MM.1S (cell line): ENCODE measurements at places on chromosomes 11 and 22.

DNA sequence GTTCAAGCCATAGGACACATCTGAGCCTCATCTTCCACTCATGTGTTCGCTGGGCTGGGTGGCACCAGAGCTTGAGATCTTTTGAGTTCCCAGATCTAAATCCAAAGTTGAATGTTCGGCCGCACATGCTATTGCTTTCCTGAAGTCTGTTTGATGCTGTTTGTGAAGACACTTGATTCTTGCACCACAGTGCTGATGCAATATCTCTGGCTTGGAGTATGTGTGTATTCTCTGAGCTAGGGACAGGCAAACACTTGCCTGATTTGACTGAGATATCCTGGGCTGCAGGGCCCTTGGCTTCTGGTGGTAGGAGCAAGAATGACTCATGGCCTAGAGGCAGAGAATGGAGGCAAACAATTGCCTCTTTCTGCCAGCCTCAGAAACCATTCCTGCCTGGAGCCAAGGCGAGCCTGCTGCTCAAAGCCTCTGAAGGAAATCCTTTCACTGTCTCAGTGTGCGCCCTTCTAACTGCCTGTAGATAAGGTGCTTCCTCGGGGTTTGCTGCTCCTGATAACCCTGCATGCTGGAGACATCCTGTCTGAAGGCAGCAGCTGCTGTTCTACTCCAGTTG is 73.0 kb downstream of the CYB5R2 start:
- no peak for DNase-seq

GRCh38 chr22:46111645-46112306 is 38.5 kb upstream of the PPARA start:
- DNase-seq, result no peak

GRCh38 chr22:44659140-44659539 is 42.9 kb upstream of the PRR5 start:
- DNase-seq, result no peak

- DNase-seq, result no peak
Measured at GRCh38 chr11:67581469-67581868, 2.1 kb upstream of the GSTP1 start.

DNA sequence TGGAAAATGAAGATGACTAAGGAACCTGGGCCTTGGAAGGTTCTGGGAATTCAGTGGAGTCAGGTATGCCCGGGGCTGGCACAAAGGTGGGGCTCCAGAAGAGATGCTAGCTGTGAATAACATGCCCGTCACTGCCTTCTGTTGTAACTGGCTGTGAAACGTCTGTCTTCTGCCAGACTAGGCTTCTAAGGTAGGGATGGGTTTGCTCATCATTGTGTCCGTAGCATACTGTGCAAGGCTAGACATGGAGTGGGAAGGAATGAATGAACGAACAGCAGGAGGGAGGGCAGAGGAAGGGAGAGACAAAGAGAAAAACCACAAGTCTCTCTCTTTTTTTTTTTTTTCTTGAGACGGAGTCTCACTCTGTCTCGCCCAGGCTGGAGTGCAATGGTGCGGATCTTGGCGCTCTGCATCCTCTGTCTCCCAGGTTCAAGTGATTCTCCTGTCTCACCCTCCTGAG is 327.4 kb downstream of the MN1 start:
- no peak for DNase-seq

GRCh38 chr11:1770528-1770927 is 6.8 kb upstream of the CTSD start:
- no peak for DNase-seq

GRCh38 chr11:94882931-94883330 is 90.4 kb downstream of the CWC15 start:
- DNase-seq, result no peak

- DNase-seq, result no peak
Measured at GRCh38 chr22:45880716-45881523, 96.0 kb downstream of the WNT7B start.

GRCh38 chr11:103581760-103582159 is 454.7 kb upstream of the DDI1 start:
- no peak for DNase-seq

DNA sequence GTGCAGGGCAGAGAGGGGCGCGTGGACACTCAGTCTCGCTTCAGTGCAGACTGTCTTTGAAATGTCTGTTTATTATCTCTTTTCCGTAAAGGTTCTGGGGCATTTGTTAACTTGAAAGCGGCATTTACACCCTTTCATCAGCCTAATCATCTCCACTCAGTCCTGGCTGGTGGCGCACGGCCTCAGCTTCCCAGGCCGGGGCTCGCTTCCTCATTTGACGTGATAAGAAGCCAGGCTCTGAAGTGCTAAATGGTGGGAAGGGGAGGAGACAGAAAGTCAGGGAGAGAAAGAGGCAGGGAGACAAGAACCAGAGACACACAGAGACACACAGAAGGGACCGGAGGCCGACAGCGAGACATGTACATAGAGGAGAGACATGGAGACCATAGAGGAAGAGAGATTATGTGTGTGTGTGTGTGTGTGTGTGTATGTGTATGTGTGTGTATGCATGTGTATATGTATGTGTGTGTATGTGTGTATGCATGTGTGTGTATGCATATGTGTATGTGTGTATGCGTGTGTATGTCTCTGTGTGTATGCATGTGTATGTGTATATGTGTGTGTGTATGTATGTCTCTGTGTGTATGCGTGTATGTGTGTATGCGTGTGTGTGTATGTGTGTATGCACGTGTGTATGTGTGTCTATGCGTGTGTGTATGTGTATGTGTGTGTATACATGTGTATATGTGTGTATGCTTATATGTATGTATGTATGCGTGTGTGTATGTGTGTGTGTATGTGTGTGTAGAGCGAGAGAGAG is 101.5 kb downstream of the ST3GAL4 start:
- DNase-seq, result no peak

- DNase-seq, result no peak
Measured at GRCh38 chr11:36388951-36389350, 92.9 kb downstream of the PRR5L start.

GRCh38 chr11:31820438-31820818 is 9.3 kb upstream of the PAX6 start:
- DNase-seq, result no peak

DNA sequence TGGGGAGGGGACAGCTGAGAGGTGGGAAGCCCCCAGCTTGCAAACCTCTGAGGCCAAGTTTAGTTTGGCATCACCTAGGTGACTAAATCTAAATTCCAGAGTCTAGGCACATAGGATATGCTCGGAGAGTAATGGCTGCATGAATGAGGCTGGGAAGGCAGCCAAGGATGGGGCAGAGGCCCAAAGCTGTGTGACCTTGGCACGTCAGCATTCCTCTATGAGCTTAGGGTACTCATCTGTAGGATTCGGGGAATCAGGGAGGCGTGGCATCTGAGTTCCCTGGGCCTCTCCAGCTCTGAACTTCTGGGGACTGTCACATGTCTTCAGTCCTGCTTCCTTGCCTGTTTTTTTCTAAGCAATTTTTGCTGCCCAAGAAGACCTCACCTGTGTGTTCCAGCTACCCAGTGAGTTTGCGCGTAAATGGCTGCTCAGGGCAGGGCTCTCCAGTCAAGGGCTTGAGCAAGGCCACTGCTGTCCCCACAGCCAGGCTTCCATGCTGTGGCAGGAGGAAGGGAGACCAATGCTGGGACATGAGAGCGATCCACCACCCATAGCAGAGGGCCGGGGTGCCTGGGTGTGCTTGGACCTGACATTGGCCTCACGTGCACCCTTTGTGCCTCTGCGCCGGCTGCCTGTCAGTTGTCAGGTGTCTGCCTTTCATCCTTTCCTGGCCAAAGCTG is 13.9 kb downstream of the DAGLA start:
- no peak for DNase-seq

DNA sequence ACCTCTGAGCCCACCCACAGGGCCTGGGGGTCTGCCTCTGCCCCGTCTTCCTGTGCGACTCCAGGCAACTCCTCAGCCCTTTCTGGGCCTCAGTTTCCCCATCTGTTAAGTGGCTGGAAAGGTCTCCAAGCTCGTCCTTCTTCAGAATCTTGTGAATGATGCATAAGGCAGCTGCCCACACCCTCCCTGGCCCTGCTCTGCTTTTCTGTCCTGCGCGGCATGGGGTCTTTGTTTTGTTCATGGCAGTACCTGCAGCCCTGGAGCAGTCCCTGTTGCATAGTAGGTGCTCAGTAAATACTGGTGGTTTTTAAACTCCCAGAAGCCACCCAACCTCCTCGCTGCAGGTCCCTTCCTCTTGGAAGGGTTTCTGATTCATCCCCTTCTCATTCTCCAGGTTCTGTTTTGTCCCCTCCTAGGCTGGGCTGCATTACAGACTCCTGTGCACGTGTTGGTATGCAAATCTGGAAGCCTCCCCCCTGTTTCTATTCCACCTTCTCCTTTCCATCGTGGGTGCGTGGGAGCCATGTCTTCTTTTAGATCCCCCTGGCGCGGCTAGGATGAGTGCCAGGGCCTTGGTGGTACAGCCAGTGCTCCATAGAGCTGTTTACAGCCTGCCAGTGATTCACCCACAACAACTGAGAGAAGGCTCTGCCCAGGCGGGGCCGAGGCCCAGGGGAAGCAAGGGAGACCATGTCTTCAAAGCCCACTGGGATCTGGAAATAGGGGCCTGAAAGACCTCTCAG is 19.3 kb upstream of the SYT7 start:
- DNase-seq, result no peak

DNA sequence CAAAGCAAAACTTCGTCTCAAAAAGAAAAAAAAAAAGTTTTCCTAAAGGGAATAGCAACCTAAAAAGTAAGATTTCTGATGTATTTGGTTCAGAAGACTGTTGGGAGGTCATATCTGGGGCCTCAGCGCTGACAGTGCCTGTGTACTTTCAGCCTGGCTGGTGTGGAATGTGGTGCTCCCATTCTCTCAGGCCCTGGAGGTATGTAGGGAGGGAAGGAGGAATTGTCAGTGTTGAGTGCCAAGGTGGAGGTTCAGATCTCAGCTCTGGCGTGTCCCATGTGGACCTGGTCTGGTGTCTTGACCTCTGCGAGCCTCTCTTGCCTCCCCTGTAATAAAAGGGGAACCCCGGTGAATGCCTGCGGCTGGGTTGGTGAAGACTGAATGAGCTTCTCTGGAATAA is 22.4 kb downstream of the PRR5 start:
- no peak for DNase-seq

GRCh38 chr11:67500831-67501715 is 4.1 kb downstream of the PITPNM1 start:
- no peak for DNase-seq

- no peak for DNase-seq
Measured at GRCh38 chr11:40642284-40642683, 817.2 kb downstream of the LRRC4C start.

DNA sequence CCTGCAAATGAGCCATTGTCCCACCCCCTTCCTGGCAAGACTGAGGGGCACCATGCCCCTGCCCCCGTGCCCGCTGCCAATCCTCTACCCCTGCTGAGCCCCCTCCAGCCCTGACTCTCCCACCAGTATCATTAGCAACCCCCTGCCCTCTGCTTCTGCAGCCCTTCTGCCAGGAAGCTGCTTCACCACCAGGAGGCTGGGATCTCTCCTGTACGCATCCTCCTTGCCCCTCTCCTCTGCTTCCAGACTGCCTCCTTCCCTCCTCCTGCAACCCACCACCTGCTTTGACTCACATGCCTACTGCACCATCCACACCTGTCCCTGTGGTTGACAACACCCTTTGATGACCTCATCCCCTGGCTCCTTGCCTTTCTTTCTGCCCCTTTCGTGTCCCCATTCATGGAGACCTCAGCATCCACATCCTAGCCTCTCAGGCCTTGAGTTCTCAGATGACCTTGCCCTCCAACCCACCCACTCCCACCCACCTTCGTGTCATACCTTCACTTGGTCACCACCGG is 13.4 kb upstream of the PNPLA3 start:
- DNase-seq, result no peak

DNA sequence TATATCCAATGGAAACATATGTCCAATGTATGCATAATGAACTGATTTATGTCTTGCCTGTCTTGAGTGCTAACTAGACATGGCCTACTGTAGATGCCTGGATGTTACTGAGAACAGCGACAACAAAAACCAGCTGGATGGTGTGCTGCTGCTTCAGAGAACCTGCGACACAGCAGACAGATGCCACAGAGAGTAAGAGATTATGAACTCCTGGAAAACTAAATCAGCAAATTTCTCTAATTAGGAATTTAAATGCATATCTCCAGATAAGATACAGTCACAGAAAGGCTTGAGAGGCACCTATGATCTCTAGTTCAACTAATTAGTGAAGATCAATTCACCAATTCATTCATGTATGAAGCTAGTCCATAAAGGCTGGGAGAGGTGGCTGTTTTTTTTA is 1508.0 kb upstream of the TENM4 start:
- no peak for DNase-seq

GRCh38 chr11:57262157-57262556 is 25.1 kb upstream of the APLNR start:
- no peak for DNase-seq
